NCI-H1694 treated with DMSO at 0.1 percent for 48 hours (cell line): ENCODE measurements at places on chromosomes 2 and 18.
A peak's percentile ranks its signal among the peaks of the same experiment; 100 is the strongest.

GRCh38 chr2:33058716-33059470 is 112.1 kb downstream of the LTBP1 start:
- DNase-seq, result no peak

DNA sequence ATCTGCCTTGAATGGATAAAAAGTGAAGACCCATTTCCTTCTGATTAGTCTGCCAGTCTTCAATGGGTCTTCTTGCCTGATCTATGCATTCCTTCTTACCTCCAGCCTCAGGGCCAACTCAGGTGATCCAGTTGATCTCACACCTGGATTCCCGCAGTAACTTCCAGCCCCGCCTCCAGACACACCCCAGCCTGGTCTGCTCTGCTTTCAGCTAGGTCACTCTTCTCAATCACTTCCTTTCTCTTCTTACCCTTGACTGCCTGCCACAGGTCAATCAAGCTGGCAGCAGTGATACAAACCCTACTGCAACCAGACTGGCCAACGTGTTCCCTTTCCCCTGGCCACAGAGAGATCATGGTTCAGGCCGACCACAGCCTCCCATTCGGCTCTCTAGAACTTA is 263.6 kb downstream of the ZNF516 start:
- no peak for DNase-seq

- DNase-seq, result peak; percentile 80
Measured at GRCh38 chr2:108607706-108608301, 73.5 kb downstream of the LIMS1 start.

- no peak for DNase-seq
Measured at GRCh38 chr2:207115715-207116364, 49.9 kb downstream of the KLF7 start.

- no peak for DNase-seq
Measured at GRCh38 chr2:35462226-35462998, 893.2 kb upstream of the CRIM1 start.

DNA sequence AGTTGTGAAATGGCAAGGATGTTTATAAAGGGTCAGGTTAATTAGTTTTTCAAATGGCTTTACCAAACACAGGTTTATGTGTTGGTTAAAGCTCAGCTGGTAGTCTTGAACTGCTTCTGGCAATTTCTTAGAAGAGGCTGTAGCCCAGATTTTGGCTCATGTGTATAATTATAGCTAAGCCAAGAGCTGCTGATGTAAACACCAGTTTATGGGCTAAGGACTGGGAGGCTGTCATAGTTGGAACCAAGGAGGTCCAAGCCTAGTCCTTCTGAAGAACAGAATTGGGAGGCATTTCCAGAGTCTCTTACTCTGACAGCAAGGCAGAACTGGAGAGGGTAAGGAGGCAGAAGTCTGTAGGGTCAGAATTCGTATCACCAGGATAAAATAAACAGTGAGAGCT is 25.4 kb downstream of the UBE2E3 start:
- DNase-seq, result no peak

DNA sequence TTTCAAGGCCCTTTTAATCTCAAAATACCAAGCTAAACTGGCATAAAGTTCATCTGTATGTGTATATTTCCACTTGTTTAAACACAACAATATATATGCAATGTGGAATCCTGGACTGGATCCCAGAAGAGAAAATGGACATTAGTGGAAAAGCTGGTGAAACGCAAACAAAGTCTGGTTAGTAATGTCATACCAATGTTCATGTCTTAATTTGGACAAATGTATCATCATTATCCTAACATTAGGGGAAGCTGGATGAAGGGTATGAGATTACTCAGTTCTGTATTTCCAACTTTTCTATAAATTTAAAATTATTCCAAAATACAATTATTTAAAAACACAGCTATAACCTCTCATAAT is 3.8 kb downstream of the SP3 start:
- no peak for DNase-seq

- DNase-seq, result no peak
Measured at GRCh38 chr2:104932243-104932642, 78.3 kb downstream of the POU3F3 start.

- DNase-seq, result no peak
Measured at GRCh38 chr2:29802986-29803385, 118.4 kb downstream of the ALK start.

DNA sequence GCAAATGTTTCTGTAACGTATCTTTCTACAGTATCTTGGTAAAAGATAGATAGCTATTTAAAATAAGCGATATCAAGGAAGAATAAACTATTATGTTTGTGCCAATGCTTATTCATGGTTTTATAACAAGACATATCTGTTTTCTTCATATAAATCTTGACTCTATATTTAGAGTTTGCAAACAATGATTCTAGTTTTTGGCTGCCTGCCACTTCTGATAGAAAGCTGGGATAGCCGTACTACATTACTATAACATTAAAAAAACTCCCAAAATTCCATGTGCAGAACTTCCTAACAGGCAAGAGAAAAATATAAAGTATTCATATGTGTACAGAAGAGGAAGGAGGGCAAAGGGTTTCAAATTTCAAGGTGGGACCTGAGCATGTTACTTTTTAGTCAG is 985.0 kb downstream of the BCL11A start:
- DNase-seq, result no peak

- DNase-seq, result no peak
Measured at GRCh38 chr18:35618696-35619095, 37.2 kb downstream of the GALNT1 start.
